ENCODE measurements at places on chromosomes 7 and 10.

DNA sequence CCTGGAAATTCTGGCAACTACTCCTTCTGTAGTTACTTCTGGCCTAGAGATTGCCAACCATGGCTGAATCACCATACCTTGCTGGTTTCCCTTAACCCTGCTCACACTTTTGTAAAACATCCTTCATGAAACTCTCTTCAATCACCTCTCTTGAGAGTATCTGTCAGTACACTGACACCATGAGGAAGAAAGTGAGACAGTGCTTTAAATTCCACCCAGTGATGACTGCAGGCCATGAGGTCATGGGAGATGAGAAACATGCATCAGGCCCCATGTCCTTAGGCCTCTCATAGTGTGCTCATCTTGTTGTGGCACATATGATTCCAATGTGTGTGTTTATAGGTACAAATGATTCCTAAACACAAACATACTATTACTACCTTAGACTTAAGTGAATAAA lies 24.6 kb upstream of the NAMPT start:
- DNase-seq, result no peak

- DNase-seq, result no peak
Measured at GRCh38 chr7:41822259-41822817, 119.4 kb upstream of the INHBA start.

- DNase-seq, result no peak
Measured at GRCh38 chr7:5776894-5777660, 4.4 kb downstream of the RNF216 start.

DNA sequence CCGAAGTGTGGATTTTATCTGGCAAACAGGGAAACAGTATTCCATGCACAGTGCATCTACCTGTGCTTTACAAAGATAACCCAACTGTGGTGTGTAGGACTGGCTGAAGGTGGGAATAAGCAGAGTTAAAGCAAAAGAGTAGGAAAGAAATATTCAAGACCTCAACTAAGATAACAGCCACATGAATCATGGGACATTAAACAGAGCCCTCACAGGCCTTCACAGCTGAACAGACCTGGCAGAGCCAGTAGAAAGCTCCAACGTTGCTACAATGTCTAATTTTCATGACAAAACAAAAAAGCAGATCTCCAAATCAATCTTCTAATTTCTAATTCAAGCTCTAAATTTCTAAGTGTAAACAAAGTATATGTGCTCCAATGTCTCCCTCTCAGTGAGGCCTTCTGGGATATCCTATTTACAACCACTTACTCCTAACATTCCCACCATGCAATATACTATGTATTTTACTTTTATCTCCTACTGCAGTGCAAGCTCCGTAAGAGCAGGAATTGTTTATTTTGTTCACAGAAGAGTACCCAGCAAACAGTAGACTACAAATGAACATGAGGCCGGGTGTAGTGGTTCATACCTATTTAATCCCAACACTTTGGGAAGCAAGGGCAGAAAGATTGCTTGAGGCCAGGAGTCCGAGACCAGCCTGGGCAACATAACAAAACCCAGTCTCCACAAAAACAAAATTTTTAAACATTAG lies 63.5 kb downstream of the UBE2H start:
- no peak for DNase-seq

DNA sequence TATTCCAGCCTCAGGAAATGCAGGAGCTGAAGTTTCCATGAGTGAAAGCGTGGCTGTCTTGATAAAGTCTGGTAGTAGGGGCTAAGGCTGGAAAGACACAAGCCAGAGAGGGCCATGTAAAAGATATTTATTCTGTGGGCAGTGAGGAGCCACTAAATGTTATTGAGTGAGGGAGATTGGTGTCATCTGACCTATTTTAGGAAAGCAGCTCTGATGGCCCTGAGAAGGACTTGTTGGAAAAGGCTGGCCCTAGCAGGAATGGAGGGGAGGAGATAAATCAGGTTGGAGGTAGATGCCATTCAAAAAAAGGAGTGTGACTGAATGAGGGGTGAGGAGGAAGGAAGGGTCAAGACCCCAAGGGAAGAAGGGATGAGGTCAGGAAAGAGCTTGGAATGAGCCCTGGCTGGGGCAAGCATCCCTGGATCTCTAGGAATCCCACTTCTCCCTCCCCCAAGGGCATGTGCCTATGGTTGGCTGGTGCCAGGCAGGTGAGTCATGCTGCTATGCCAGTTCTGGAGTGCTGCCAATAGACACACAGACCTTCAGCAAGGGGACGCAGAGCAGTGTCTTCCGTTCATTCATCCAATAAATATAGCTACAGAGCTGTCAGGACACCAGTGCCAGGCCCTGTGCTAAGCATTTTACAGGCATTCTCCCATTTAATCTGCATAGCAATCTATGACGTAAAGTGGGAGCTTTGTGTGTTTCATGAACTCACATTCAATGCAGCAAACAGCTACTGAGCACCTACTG lies 2.0 kb downstream of the ANKRD2 start:
- peak; percentile 64 for DNase-seq

GRCh38 chr7:131327049-131327625 lies 539 bp upstream of the MKLN1 start:
- DNase-seq, result peak; percentile 45

GRCh38 chr7:155665957-155666287 lies 21.5 kb downstream of the RBM33 start:
- DNase-seq, result no peak

- DNase-seq, result no peak
Measured at GRCh38 chr10:132670546-132671227, 115.3 kb downstream of the NKX6-2 start.

- DNase-seq, result no peak
Measured at GRCh38 chr10:60729106-60729505, 49.2 kb upstream of the CDK1 start.

- DNase-seq, result no peak
Measured at GRCh38 chr7:96285579-96285978, 36.3 kb downstream of the SLC25A13 start.

GRCh38 chr7:122310119-122311021 lies 5.8 kb upstream of the FEZF1 start:
- DNase-seq, result no peak

DNA sequence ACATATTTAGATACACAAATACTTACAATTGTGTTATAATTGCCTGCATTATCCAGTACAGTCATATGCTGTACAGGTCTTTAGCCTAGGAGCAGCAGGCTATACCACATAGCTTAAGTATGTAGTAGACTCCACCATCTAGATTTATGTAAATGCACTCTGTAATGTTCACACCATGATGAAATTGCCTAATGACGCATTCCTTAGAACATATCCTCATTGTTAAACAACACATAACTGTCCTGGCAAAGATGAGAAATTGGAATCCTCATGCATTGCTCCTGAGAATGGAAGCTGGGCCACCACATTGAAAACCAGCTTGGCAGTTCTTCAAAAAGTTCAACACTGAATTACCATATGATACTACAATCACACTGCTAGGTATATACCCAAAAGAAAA lies 1002.8 kb upstream of the CELF2 start:
- no peak for DNase-seq

DNA sequence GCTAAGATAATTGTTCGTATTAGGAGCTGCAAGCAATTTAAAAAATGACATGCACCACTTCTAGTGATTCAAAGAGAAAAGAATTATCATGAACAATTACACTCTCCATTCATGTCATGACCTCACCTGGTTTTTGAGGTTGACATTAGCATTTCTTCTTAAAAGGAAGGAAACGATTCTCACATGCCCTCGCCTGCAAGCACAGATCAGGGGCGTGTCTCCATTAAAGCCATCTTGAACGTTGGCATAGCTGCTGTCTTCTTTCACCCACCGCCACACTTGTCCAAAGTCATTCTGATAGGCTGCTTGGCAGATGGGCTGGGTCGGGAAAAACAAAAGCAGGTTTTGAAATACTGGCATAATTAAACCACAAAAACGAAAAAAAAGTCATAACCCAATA lies 19.9 kb downstream of the ANKRD22 start:
- DNase-seq, result no peak

DNA sequence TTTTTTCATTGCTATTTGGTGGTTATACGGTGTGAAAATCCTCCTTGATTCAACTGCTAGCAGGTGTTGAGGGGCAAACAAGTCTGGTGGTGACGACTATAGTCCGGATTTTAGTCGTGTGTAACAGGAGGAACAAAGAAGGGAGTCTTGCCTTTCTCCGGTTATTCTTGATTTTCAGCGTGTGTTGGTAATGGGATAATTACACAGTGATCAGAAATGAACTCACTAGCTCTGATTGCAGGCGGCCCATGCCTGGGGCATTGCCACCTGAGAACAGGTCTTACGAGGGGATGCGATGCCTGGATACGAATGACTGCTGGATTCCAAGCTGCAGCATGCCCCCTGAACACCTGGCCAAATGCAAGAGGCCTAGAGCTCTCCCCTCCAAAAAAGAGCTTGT lies 72.8 kb downstream of the CAMK1D start:
- no peak for DNase-seq

- no peak for DNase-seq
Measured at GRCh38 chr7:50962281-50962883, 179.7 kb upstream of the GRB10 start.

DNA sequence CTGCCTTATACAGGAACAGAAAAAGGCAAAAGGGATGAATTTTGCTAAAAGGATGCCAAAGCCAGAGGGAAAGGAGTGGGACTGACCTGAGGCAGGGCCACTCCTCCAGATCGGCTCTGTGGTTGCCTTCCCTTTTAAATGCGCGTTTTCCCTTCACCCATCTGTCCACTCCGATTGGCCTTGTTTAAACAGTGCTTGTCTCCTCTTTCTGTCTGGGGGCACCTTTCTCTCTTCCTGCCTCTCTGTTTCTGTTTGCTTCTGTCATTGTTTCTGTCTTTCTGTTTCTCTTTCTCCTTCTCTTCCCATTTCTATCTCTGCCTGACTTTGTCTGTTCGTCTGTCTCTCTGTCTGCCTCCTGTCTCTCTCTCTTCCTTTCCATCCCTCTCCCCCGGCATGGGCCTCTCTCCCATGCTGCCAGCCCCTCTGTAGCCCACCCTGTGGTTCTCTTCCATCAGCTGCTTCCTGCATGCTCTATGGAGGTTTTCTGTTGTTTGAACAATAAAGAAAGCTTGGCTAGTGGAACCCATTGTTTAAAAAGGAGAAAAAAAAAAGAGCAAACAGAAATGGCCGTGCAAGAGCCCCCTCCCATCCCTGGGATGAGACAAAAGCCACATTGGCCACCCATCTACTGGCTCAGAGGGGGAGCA lies 29.5 kb upstream of the HSPB1 start:
- no peak for DNase-seq

DNA sequence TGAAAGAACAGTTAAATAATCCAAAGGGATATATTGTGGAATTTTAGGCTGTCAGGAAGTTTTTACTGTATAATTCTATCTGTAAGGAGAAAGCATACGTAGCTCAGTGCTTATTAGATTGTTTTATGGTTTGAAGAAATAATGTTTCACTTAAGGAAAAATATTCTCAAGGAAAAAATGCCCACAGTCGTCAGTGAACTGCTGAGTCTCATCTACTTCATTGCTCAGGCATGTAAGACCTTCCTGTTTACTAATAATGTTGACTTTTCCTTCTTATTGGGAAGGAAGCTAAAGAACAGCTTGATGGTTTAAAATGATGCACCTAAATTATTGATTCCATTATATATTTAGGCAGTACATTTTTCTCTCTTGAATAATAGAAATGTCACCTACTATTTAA lies 304.2 kb downstream of the SDK1 start:
- no peak for DNase-seq

DNA sequence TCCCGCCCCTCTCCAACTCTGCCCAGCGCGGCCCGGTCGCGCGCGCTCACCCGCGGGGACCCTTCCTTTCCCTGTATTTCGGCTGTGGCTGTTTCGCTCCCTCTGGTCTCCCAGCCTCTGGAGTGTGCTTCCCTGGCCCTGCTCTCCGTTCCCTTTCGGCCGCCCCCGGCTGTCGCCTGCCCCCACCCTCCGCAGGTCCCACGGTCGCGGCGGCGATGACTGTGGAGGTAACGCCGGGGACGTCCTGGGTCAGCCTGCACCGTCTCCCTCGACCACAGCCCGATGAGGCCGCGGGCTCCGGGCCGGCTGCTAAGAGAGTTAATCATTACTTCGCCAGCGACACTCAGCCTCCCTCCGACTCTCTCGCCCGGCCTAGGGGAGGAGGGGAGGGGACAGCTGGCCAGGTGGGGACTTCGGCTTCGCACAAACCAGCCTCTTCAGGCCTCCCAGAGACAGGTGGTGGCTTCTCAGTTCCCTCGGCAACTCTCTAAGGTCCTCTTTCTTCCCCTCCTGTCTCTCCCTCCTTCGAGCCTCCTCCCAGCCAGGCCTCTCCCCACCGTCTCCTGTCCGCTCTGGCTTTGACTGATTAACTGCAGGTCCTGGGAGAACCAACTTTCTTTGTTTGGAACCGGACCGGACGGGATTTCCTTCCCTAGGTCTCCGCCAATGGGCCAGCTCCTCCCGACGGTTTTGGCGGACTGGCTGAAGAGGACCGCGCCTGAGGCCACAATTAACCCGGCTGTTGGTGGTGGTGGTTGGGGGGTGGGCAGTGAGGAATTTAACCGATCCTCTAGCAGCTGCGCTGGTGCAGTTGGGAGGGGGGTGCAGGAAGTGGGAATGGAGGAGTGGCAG lies 5.6 kb upstream of the PAX2 start:
- DNase-seq, result no peak

GRCh38 chr10:63520500-63521415 lies at the start of gene REEP3:
Gene REEP3 (plus strand): TSS chr10:63521401. CDS start chr10:63521546, 145 bp downstream.
- peak; percentile 28 for DNase-seq

DNA sequence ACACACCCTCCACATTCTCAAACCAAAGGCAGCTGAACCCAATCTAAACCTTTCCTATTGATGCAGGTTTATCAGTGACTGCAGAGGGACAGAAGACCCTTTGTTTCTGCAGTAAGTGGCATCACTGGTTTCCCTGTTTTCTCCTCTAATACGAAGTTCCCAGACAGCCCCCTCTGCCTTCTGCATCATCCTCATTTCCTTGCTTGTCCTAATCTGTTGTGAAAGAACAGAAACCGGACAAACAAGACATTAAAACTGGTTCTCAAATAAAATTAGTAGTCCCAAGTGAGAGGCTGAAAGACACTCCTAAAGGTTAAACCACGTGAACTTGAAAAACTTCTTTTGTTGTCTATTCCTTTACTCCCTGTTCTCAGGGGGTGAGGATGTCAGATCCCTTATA lies 10.1 kb upstream of the ADRB1 start:
- no peak for DNase-seq

- DNase-seq, result no peak
Measured at GRCh38 chr7:157739650-157740049, 402.8 kb downstream of the DNAJB6 start.

- no peak for DNase-seq
Measured at GRCh38 chr10:84541289-84541637, 212.9 kb downstream of the CCSER2 start.

DNA sequence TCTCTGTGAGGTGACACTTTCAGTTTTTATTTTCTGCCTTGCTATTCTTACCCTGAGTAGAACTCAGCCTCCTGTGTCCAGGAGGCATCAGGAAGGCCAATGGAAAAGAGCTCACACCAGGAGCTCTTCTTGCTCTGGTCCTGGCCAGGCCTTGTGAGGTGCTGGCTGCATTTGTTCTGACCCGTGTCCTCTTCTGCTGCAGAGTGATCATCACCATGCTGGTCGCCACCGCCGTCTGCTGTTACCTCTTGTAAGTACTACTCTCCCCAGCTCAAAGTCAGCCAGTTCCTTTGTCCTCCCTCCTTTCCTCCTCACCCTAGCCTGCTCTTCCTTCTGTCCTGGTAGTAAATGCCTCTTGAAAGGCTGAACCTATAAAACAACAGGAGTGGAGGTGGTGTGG lies 1.6 kb downstream of the ATP6V0E2 start:
- no peak for DNase-seq

Measured in NCI-H1694 (cell line).